ENCODE measurements at places on chromosomes 2 and 18.
A peak's percentile ranks its signal among the peaks of the same experiment; 100 is the strongest.

- DNase-seq = no peak
Observed at GRCh38 chr2:138581909-138582308, 80.3 kb downstream of the SPOPL start.

- DNase-seq = no peak
Observed at GRCh38 chr2:83894976-83895375, 564.1 kb downstream of the SUCLG1 start.

GRCh38 chr2:35416391-35417140 lies 939.0 kb upstream of the CRIM1 start:
- no peak for DNase-seq

- DNase-seq = peak; percentile 75
Observed at GRCh38 chr2:152466980-152467676, 132.2 kb downstream of the FMNL2 start.

GRCh38 chr2:96304606-96305005 lies 740 bp downstream of the SNRNP200 start:
- DNase-seq = no peak

- DNase-seq = no peak
Observed at GRCh38 chr2:152627351-152627957, 89.8 kb downstream of the PRPF40A start.

GRCh38 chr2:144645083-144645778 lies 125.3 kb upstream of the ZEB2 start:
- no peak for DNase-seq

DNA sequence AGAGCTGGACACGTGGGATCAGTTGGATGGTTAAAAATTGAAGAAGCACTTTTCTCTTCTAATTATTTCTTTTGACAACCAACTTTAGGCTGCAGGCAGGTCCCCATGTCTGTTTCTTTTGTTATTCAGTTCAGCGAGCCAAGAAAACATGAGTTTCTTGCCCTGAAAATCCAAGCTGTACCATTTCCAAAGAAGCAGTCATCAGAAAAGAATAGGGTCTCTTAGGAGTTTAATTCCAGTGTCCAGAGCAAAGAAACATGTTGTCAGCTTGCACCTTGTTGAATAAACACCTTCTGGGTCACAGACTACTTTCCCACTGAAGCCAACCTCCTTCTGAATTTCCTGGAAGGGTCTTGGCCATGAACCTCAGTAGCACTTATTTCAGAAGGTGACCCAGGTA lies 170.5 kb upstream of the COPS8 start:
- no peak for DNase-seq

- DNase-seq = no peak
Observed at GRCh38 chr2:54500404-54501205, 44.5 kb downstream of the SPTBN1 start.
